HEK293T (cell line): ENCODE measurements at places on chromosomes 12 and 14.
A peak's percentile ranks its signal among the peaks of the same experiment; 100 is the strongest.

GRCh38 chr14:65502676-65503124, 90.2 kb downstream of the FUT8 start:
- no peak for DNase-seq

DNA sequence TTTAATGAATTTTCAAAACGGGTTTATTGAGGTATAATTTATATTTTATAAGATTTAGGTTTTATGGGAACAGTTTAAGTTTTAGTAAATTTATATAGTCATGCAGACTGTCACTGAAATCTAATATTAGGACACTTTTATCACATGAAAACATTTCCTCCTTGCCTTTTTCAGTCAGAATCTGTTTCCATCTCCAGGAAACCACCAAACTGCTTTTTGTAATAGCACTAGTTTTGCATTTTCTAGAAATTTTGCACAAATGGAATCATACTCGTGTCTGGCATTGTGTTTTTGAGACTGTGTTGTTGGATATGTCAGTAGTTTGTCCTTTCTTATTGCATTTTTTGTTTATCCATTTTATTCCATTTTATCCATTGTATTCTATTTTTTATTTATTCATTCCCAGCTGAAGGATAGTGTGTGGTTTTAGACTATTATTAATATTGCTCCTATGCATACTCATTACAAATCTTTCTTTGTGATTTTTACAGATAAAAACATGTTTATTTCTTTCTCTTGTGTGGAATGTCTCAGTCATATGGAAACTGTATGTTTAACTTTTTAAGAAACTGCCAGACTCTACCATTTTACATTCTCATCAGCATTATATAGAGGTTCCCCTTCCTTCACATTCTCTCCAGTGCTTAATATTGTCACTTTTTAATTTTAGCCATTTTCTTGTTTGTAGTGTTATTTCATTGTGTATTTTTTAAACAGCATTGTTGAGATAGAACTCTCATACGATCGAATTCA, 26.5 kb downstream of the PALS1 start:
- DNase-seq = no peak

DNA sequence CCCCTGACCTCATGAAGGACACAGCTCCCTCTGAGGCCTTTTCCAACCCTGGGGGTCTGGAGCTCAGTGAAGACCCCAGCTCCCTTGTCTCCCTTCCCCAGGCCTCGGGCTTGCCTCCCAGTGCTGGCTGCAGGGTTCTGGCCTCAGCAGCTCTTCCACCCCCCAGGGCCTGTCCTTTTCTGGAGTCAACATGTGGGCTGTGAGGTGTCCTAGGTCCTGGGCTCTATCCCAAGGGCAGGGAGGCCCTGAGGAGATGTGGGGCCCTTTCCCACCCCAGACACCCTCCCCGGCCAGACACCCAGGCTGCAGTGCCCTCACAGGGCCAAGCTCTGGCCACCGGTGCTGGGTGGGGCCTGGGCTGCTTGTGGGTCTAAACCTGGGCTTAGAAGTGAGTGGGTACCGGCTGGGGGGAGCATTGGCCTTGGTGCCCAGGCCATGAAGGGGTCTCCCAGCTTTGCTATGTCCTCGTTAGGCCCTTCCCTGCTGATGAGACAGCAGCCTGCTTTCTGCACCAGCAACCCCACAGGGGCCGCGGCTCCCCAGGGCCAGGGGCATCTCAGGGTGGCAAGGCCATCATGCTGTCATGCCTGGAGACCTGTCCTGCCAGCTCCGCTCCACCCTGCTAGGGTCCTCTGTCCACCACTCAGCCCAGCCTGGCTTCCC, 2.7 kb upstream of the CRIP2 start:
- DNase-seq = no peak

GRCh38 chr12:50425589-50426258, 25.0 kb downstream of the LARP4 start:
- DNase-seq = no peak

GRCh38 chr14:68784226-68784910, 8.5 kb downstream of the ZFP36L1 start:
- DNase-seq = no peak

DNA sequence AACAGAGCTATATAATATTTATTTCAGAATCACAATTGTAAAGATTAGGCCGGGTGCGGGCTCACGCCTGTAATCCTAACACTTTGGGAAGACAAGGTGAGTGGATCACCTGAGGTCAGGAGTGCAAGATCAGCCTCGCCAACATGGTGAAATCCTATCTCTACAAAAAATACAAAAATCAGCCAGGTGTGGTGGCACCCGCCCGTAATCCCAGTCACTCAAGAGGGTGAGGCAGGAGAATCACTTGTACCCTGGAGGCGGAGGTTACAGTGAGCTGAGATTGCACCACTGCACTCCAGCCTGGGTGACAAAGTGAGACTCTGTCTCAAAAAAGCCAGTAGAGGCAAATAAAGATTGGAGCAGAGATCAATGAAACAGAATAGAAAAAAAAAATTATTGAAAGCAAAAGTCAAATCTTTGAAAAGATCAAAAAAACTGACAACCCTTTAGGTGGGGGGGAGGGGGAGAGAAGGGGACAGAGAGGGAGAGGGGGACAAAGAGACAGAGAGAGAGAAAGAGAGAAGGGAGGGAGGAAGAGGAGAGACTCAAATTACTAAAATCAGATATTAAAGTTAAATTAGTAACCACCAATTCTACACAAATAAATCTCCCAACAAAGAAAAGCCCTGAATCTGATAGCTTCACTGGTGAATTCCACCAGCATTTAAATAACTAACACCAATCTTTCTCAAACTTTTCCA, 52.4 kb upstream of the AP4S1 start:
- DNase-seq = no peak

GRCh38 chr14:32414808-32415255, 85.7 kb downstream of the AKAP6 start:
- no peak for DNase-seq

- DNase-seq = no peak
Measured at GRCh38 chr12:11508699-11509098, 113.3 kb upstream of the PRB2 start.

DNA sequence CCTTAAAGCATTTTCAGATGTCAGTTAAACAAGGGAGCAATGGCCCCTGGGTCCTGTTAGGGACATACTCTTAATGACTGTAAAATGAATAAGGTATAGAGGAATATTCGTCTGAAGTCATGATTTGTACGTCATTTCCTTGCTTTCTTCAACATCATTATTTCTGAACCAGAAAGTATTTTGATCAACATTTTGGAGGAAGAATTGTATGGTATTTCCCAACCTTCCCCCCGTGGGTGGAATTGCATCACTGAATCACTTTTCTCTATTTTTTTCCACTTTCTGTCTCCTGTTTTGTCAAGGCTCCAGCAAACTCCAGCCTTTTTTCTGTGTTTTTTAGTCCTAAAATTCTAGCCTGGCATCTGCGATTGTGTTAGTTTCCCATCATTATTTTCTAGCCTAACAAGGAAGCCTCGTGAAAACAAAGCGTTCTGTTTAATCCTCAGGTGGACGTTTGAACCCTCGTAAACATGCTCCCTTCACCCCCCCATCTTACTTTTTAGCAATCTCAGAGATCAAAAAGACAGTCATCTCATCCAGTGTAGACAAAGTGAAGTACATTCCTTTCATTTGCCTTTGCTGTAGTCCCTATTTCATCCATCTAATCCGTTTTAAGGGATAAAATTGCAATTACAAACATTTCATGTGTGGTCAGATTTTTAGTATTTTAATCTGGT, 62.3 kb downstream of the ETV6 start:
- no peak for DNase-seq

DNA sequence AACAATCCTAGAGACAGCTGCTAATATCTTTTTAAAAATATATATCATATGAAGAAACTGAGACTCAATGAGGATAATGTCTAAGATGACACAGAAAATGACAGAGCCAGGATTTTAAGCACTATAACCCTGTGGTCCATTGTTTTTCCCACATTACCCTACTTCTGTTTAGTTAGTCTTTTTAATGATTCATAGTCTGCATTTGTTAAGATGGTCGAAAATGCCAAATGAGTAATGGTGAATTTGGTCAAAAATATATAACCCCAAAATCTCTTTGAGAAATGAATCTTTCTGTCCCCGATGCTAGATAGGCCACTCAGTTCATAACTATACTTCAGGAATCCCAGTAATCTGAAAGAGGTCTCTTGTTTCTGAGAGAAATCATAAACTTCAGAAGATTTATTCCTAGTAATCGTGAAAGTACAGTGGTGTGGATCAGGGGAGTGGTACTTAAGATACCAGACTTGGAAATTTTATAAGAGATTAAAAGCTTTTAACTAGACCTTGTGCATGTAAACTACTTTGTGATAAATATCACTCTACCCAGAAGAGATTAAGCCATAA, 10.8 kb downstream of the RTRAF start:
- no peak for DNase-seq

- peak; percentile 70 for DNase-seq
Measured at GRCh38 chr14:49853572-49854375, 1.2 kb upstream of the NEMF start.

DNA sequence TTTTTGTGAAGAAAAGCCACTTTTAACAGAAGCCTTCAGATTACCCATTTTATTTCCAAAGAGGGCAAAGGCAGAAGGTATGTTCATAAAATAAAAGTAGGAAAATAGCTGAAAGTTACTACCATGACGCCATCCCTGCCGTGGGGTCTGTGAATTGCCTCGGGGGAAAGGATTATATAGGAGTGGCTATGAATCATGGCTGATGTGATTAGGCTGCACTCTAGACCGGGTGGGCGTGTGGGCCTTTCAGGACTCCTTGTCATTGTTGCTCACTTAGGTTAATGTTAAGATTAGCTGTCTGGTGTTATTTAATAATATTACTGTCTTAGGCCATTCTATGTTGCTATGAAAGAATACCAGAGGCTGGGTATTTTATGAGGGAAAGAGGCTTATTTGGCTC, 195.5 kb downstream of the EGLN3 start:
- DNase-seq = no peak

DNA sequence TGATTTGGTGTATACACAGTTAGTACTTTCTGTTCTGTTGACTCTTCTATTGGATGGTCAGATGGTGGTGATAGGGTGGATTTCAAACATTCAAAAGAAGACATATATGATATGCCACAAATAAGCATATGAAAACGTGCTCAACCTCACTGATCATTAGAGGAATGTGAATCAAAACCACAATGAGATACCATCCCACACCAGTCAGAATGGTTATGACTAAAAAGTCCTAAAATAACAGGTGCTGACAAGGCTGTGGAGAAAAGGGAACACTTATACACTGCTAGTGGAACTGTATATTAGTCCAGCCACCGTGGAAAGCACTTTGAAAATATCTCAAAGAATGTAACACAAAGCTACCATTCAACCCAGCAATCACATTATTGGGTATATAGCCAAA, 425.5 kb downstream of the C12orf50 start:
- no peak for DNase-seq

GRCh38 chr14:104155513-104155912, 17.1 kb downstream of the KIF26A start:
- no peak for DNase-seq

GRCh38 chr12:4984971-4985370, 58.7 kb upstream of the KCNA5 start:
- no peak for DNase-seq

DNA sequence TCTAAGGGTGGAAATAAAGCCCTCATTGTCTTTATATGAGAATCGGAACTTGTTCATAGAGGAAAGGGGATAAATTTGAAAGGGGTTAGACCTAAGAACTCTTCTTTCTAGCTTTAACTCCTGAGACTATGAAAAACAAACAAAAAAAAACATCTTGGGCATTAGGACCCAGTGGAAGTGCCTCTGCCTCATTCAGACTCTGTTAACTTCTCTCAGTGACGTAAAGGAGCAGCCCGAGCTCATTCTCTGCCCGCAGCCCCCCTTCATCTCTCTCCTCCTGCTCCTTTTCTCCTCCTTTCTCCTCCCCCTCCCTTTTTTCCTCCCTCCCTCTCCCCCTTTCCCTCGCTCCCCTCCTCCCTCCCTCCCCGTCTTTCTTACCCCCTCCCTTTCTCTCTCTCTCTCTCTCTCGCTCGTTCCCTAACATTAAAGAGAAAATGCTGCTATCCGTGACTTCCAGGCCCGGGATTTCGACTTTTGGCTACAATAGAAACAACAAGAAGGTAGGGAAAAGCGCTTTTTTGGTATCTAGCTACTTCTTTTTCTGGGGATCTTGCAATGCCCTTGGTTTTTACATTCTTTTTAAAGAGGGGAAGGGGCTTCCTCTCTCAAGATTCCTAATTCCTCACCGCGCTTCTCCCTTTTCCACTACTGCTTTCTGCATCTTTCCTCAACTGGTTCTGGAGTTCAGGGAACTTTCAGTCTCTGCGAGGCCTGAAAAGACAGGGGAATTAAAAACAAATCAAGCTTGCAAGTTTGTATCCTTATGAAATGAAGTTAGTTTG, at the start of gene RBMS2:
TSS of gene RBMS2 (plus strand) at position 231 of the 782 bp plus-strand sequence. CDS start at position 435, 204 bp downstream.
- peak; percentile 76 for DNase-seq

- DNase-seq = no peak
Measured at GRCh38 chr14:58918066-58918738, 270.3 kb upstream of the DAAM1 start.

GRCh38 chr12:113445544-113446171, 23.5 kb downstream of the SDSL start:
- no peak for DNase-seq

- no peak for DNase-seq
Measured at GRCh38 chr14:94343238-94344005, 20.3 kb upstream of the SERPINA6 start.

- DNase-seq = no peak
Measured at GRCh38 chr12:1644534-1645438, 15.8 kb downstream of the WNT5B start.

DNA sequence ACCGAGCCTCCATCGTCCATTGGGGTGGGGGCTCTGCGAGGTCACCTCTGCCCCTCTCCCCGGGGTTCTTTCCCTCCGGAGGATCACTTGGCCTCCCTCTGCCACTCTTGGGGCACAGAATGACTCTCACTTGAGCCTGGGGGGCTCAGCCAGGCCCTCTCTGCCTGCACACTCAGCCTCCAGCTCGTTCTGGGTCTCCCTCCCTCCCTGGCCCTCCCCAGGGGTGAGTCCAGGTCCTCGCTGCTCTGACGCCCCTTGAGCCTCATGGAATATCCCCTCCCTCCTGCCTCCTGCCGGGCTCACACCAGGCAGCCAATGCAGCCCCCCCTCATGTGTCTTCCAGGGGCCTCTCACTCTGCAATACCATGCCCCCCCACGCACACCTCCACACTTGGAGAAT, 17.7 kb upstream of the SFSWAP start:
- DNase-seq = no peak

DNA sequence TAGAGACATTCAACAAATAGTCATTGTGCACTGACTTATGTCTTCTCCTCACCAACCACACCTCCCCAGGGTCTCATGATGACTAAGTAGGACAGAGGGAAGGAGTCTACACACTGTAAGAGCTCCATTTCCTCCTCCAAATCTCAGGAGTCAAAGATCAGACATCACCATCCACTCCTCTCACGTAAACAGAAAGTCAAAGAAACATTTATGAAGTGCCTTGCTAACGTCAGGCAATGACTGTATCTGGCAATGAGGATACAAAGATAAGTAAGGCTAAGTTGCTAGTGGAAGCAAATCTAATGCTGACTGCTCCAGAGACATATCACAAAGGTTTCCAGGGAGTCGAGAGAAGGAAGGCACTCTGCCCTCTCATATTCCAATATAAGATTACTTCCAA, 88.9 kb downstream of the SLC2A13 start:
- no peak for DNase-seq

GRCh38 chr12:6494968-6495367, 1.1 kb downstream of the NCAPD2 start:
- DNase-seq = no peak
